OCI-M1 (cell line): ENCODE measurements at places on chromosomes 12 and 14.
A peak's percentile ranks its signal among the peaks of the same experiment; 100 is the strongest.

DNA sequence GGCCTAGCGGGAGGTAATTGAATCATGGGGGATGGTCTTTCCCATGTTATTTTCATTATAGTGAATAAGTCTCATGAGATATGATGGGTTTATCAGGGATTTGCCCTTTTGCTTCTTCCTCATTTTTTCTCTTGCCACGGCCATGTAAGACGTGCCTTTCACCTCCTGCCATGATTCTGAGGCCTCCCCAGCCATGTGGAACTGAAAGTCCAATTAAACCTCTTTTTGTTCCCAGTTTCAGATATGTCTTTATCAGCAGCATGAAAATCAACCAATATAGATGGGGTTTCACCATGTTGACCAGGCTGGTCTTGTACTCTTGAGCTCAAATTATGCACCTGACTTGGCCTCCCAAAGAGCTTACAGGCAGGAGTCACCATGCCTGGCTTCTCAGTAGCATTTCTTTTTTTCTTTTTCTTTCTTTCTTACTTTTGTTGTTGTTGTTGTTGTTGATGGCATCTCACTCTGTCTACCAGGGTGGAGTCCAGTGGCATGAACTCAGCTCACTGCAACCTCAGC lies 33.2 kb downstream of the TSPAN19 start:
- no peak for DNase-seq

DNA sequence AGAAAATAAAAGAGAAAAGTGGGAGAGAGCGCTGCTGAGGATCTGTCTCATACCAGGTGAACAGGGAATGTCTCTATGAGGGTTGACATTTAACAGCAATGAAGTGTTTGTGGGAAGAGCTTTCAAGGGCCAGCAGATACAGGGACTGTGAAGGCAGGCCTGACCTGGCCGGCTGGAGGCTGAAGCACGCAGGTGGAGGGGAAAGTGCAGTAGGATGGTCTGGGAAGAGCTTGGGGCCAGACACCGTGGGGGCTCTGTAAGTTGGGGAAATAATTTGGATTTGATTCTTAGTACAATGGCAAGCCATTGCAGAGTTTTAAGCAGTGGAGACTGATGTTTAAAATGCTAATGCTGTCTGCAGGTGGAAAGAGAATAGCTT lies 23.8 kb upstream of the DHRS2 start:
- no peak for DNase-seq

DNA sequence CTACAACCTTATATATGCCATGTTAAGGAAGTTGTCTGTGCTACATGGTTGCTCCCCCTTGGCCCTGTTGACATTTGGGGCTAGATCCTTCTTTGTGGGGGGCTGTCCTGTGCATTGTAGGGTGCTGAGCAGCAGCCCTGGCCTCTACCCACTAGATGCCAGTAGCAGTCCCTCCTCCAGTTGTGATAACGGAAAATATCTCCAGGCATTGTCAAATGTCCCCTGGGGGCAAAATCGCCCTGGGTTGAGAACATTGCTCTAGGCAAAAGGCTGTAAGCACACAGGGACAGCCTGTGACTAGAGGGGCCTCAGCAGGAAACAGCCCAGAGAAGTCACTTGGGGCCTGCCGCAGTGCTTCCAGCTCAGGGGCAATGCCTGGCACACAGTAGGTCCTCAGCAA lies 1100.3 kb downstream of the BCL11B start:
- no peak for DNase-seq

DNA sequence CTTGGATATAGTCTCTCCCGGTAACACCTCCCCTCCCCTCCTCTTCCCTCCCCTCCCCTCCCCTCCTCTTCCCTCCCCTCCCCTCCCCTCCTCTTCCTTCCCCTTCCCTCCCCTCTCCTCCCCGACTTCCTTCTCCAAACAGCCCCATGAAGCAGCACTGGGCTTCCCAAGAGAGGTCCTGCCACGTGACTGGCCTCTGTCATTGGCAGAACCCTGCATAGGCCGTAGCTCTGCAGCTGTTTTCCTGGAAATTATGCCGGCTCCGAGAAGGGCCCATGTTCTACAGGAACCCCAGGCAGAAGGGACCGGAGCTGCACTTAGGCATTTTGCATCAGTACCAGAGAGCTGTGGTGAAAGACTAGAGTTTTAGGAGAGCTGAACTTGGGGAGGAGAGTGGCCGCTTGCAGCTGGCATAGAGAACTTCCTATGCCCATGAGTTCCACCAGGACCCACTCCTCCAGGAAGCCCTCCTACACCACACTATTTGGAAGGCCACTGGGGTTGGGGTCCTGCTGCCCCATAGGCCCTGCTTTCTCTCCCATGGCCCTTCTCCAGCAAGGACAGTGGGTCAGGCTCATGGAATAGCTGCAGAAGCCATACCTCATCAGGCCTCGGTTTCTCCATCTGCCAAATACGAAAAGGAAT lies 5.1 kb upstream of the TNFAIP2 start:
- DNase-seq, result peak; percentile 81

DNA sequence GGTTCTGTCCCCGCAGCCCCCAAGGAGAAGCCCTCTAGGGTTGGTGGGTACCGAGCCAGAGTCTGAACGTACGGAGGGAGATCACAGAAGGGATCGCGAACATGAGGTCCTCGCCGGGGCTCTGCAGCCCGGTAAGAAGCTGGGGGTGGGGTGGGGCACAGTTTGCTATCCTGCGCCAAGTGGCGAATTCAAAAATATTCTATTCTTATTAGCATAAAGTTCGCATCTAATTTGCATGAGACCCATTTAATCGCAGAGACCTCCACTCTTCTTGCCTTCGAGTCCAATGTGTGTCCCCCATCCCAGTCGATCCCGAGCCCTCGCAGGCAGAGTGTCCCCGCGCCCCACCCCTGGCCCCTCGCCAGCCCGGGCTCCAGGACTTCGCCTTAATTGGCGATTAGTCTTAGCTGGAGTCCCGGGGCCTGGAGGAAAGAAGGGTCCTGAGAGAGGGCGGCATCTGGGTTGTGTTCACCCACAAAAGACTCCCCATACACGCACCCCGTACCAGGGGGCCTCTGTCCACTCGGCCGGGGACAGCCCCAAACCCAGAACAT lies 604 bp upstream of the ARHGEF25 start:
- no peak for DNase-seq
